GM12892 (cell line): ENCODE measurements at places on chromosomes 13 and 19.

- no peak for DNase-seq
Observed at GRCh38 chr13:30276178-30276577, 31.2 kb downstream of the KATNAL1 start.

GRCh38 chr13:36124236-36124822 is 6.9 kb downstream of the DCLK1 start:
- DNase-seq, result no peak

GRCh38 chr13:65855242-65855805 is 1374.8 kb downstream of the PCDH9 start:
- no peak for DNase-seq

DNA sequence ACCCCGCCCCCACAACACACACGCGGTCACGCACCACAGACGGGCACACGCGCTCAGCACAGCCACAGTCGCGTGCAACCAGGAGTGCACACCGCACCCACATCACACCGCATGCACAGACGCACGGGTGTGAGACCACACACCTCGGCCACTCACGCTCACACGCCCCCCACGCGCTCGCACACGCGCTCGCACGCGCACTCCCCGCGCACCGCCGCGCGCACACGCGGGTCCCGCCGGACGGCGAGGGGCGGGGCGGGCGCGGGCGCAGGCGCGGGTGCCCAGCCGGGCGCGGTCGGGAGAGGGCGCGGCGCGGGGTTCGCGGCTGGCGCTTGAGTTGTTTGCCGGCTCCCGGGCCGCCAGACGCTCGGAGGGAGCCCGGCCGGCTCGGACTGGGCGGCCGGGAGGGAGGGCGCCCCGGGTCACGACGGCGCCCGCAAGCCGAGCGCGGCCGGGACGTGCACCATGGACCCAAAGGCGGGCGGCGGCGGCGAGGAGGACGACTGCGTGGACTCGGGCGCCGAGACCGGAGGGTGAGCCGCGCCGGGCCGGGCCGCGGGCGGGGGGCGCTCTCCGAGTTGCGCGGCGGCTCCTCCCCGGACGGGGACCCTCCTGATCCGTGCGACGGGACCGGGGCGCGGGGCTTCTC is at the start of gene FAM124A:
TSS of gene FAM124A (plus strand) at position 362 of the 649 bp plus-strand sequence. CDS start at position 466, 104 bp downstream.
- DNase-seq, result peak; percentile 52

- no peak for DNase-seq
Observed at GRCh38 chr13:103759361-103759760, 693.1 kb upstream of the SLC10A2 start.
